ENCODE measurements at places on chromosomes 11 and 22. TPM values are rescaled to one million over a fixed set of nuclear protein-coding genes. Genes with fewer than 3 reads are reported as not detected.

UPB1 gene
- 0.17 TPM for total RNA-seq

MS4A10 gene
- total RNA-seq: not detected

P4HA3 gene
- not detected for total RNA-seq

MRGPRX4 gene
- not detected for total RNA-seq

VSIG10L2 gene
- not detected for total RNA-seq

PATL1 gene
- 12.9 TPM for total RNA-seq

PRG2 gene
- not detected for total RNA-seq

MMP7 gene
- 30.9 TPM for total RNA-seq

UPK3A gene
- total RNA-seq: not detected

ANO9 gene
- 6.2 TPM for total RNA-seq

UCP3 gene
- total RNA-seq: 0.46 TPM

OR10G7 gene
- not detected for total RNA-seq

ACER3 gene
- 6.5 TPM for total RNA-seq

CTSW gene
- 0.28 TPM for total RNA-seq

GGTLC3 gene
- not detected for total RNA-seq

SLC43A3 gene
- 10.9 TPM for total RNA-seq

PRCP gene
- 34.1 TPM for total RNA-seq

RAB39A gene
- total RNA-seq: 1.0 TPM

TNNT3 gene
- total RNA-seq: 1.3 TPM

LSP1 gene
- total RNA-seq: 5.7 TPM

LARGE2 gene
- total RNA-seq: 20.4 TPM

HEPN1 gene
- not detected for total RNA-seq

SMIM38 gene
- 3.0 TPM for total RNA-seq

VPREB1 gene
- not detected for total RNA-seq

POTEH gene
- not detected for total RNA-seq

HINFP gene
- total RNA-seq: 13.0 TPM

PRR33 gene
- not detected for total RNA-seq

MRGPRX3 gene
- not detected for total RNA-seq
